NCI-H1105 (cell line): ENCODE measurements at places on chromosomes 11 and 22.

DNA sequence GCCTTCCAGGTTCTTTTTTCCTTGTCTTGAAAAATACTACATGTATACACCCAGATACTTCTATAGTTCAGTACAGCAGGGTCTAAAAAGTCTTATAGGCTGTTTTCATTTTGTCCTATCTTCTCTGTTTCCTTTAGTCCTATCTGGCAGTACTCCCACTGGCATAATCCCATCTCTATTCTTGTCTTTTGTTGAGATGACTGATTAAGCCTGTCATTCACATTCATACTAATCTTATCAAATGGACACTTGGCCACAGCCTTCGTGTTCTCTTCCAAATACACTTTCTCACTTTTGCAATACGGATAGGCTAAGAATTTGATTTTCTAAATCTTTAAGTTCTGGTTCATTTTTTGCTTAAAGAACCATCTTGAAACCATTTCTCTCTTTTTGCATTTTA is 42.8 kb downstream of the OR5AK2 start:
- DNase-seq: no peak

DNA sequence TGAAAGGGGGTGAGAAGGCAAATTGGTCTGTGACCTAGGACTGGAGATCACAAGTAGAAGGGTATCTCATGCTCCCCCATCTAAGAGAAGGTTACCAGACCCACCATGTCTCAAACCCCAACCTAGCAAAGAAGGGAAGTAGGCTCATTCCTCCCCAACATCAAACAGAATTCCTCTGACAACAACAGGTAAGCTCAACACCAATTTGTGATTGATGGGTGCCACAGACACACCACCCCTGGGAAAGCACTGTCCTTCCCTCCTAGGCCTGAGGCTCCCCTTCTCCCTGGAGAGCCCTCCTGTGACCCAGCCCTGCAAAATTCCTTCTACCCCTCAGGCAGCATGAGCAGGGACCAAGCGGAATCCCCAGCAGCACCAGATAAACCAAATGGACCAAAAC is 154.3 kb downstream of the BUD13 start:
- DNase-seq: no peak

GRCh38 chr11:68271023-68271780 is 571 bp downstream of the C11orf24 start:
- peak; percentile 57 for DNase-seq

DNA sequence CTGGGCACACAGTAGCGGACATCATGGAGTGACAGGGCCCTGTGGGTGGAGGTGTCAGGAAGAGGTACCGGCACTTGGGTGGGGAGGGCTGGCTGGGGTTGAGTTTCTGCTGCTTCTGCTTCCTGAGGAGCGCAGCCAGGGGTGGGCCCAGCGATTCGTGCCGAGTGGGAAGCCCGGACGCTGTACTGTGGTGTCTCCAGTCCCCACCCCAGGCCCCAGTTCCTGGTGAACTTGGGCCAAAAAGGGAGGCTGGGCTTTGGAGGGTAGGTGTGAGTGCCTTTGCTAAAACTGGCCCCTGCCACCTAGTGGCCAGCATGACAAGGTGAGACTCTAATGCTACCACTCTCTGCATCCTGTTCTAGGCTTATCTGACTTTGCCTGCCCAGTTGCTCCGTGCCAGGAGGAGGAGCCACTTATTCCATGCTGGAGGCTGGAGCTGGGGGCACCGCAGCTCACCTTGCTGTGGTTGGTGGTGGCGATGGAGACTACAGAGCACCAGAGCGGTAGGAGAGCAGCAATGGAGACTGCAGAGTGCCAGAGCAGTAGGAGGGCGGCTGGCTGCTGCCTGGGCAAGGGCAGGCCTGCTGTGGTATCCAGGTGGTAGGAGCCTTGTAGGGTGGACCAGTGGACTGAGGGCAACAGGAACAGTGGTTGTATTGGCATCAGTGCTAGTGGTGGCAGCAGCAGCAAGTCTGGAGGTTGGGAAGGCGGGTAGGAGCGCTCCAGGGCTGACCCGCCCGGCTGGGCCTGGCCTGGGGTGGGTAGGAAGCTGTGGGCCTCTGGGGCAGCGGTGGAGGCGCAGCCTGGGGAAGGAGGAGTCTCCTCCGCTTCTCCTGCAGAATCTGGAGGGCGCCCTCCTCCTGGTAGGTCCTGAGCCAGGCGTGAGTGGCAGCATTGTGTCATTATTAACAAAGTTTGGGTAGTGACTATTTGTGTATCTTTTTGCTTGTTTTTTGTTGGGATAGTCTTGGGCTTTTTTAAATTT is 2.2 kb upstream of the RFPL2 start:
- no peak for DNase-seq

GRCh38 chr11:32374261-32374711 is 61.1 kb downstream of the WT1 start:
- DNase-seq: no peak

DNA sequence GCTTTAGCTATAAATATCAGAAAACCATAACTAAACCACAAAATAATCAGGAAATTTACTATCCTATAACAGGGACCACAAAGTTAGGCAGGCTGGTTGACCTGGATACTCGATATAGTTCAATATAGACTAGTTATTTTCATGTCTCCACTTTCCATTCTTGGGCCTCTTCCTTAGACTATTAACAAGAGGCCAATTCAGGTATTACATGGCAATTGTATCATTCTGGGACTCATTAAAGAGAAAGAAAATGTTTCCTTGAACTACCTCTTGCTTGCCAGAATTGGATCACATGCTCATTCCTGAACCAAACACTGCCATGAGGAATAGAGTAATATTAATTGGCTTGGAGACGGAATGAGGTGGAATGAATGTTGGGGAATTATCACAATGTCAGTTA is 76.0 kb downstream of the EIF3M start:
- DNase-seq: no peak
